ENCODE measurements at places on chromosomes 7 and 10.

GRCh38 chr7:29217113-29217512, 22.5 kb downstream of the CHN2 start:
- no peak for DNase-seq

- DNase-seq, result no peak
Measured at GRCh38 chr7:98192781-98193457, 18.3 kb upstream of the BHLHA15 start.

DNA sequence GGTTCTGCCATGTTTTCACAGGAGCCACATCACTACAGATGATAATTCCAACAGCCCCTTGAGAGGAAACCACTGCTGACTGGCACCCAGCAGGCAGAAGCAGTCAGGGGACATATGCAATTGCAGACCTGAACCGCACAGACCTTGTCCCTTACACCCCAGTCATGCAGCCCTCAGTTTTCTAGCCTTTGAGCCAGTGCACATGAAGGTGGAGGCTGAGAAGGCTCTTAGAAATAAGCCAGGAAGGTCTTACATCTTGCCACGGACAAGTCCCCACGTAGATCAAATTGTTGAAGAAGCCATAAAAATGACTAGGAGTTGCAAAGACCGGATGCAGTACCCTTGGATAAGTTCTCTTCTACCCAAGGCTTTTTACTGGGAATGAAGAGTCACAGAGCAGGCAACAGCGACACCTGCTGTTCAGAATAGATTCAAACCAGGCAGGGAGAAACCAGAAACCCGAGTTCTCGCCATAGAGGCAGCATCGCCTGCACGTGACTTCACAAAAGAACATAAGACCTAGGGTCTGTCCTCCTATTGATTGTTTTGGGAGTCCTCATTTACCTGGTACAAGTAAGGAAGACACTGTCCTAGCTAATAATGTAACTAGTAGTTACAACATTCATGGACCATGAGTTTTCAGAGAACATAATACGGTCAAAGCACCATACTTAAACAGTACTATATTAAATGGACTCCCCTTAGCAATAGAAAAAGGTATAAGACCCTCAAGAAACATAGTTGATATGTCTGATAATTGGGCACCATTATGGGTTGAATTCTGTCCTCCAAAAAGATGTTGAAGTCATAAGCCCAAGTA, 11.1 kb downstream of the STEAP1B start:
- DNase-seq, result peak; percentile 21

GRCh38 chr7:90621747-90622140, 25.6 kb downstream of the CDK14 start:
- DNase-seq, result no peak

GRCh38 chr10:132023092-132023811, 41.5 kb upstream of the BNIP3 start:
- peak; percentile 43 for DNase-seq

GRCh38 chr10:113153493-113154102, 203.6 kb downstream of the TCF7L2 start:
- DNase-seq, result no peak

DNA sequence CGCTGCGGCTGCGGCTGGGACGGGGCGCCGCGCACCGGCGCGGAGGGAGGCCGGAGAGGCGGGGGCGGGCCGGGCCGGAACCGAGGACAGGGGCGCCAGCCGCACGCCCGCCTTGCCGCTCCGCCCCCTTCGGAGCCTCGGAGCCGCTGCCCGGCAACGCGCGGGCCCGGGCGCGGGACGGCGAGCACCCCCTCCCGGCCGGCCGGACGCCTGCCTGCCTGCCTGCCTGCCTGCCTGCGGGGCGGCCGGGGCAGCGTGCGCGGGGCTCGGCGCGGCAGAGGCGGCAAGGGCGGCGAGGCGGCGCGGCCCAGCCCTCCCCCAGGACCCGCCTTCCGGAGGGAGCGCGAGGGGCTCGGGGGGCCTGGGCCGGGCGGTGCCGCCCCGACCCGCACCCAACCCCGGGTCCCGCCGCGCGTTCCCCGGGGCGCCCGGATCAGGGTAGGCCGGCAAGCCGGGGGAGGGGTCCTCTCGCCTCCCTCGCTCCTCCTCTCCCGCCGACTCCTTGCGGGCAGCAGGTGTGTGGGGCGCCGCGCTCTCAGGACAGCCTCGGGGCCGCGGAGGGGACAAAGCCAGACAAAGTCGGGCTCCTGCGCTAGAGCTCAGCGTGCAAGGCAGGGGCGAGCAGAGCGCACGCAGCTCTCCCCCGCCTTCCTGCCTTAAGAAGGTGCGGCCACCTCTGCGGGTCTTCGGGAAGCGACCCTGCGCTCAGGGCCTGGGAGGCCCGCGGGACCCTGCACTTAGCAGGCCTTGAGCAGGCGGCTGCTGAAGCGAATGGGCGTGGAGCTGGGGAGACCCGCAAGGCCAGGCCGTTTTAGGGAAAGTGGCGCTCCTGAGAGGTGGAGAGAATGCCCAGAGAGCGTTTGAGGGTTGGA, at the start of gene KIAA1549:
KIAA1549 (minus strand) TSS at position 58 of the 872 bp plus-strand sequence. CDS start 120 bp downstream, outside the sequence.
- DNase-seq, result no peak

- no peak for DNase-seq
Measured at GRCh38 chr7:2354939-2355704, 495 bp downstream of the EIF3B start.

DNA sequence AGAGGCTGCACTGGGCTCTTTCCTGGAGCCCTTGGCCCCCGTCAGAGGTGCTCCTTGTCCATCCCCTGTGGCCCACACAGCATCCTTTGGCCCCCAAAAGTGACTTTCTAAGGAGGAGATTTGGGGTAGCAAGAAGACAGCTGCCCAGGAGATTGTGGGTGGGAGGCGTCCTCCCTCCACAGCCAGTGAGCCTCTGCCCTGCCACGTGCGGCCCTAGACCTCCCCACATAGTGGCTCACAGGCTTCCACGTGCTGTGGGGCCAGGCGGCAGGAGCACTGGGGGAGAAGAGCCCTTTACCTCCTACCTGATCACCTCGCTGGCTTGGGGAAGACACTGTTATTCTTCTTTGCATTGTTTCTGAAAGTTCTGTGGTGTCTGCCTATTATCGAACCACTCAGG, 178.8 kb downstream of the TCERG1L start:
- no peak for DNase-seq

DNA sequence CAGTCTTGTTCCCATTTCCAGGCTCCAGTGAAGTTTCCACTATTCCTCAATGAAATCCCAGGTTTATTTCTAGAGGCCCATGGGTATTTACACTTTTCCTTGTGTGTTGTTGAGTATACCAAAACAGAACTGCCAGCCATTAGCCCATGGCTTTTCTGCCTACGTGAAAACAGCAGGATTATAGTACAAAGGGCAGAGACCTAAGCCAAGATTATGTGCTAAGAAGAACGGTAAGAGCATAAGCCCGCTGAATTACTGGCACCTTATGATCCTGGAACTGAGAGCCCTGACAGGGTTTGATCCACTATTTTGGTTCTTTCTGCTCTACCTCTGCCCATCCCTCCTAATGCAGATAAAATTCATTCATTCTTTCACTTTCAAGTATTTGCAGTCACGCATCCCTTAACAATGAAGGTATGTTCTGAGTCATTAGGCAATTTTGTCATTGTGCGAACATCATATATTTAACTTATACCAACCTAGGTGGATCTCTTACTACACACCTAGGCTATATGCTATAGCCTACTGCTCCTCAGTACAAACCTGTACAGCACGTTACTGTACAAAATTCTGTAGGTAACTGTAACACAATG, 16.0 kb downstream of the SEMA3C start:
- DNase-seq, result no peak

DNA sequence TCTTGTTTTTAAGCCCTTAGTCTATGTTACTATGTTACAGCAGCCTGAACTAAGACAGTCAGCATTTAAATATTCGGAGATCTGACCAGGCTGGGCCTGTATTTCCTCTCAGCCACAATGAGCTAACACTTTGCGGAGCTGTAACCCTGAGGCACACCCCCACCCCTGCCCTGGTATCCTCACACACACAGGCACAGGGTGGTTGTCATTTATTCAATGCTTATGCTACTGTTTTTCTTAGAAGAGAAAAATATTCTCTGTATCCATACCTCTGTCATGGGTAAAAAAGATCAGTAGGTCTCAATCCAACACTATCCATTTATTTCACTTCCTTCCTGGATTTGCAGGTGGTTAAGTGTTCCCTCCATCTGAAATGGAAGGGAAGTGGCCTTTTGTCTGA, 80.3 kb upstream of the TRIL start:
- no peak for DNase-seq

DNA sequence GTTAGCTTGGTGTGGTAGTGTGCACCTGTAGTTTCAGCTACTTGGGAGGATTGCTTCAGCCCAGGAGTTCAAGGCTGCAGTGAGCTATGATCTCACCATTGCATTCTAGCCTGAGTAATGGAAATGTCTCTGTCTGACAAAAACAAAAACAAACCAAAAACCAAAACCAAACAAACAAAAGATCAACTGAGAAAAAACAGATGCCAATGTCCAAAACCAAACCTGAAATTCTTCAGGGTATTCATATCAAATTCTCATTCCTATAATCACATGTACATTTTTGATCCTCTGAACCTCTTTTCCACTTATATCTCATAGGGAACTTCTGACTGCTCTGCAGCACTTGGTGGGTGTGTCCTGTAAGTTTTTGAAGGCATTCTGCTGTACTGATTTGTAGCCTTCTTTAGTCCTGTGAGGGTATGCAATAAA, 87.0 kb downstream of the CDK6 start:
- no peak for DNase-seq

Measured in activated naive CD4-positive, alpha-beta T cell (primary cell).